T-helper 1 cell (primary cell): ENCODE measurements at places on chromosomes 1 and 21.

DNA sequence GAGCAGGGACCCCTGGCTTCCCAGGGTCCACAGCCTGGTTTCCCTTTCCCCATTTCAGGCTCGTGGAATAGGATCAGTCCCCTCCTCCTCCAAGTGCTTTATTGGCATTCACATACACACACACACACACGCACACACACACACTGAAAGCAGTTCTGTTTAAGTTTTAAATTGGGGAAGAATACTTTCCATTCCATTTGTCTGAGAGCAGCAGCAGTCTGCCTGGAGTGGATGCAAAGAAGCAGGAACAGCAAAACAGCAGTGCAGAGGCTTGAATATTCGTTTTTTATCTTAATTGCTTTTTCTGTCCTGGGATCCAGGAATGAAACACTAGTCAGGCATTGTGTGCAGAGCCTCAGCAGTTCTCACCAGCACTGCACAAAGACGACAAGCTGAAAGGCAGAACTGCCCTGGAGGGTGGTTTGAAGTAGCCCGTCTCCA is 7.1 kb downstream of the CYB561D1 start:
- DNase-seq = no peak

GRCh38 chr1:201400852-201401230 is 1.7 kb upstream of the LAD1 start:
- DNase-seq = no peak

- DNase-seq = no peak
These were observed 1.1 kb downstream of the MGST3 start for GRCh38 chr1:165632152-165632469.

GRCh38 chr1:53573931-53574330 is 114.7 kb downstream of the DMRTB1 start:
- no peak for DNase-seq

DNA sequence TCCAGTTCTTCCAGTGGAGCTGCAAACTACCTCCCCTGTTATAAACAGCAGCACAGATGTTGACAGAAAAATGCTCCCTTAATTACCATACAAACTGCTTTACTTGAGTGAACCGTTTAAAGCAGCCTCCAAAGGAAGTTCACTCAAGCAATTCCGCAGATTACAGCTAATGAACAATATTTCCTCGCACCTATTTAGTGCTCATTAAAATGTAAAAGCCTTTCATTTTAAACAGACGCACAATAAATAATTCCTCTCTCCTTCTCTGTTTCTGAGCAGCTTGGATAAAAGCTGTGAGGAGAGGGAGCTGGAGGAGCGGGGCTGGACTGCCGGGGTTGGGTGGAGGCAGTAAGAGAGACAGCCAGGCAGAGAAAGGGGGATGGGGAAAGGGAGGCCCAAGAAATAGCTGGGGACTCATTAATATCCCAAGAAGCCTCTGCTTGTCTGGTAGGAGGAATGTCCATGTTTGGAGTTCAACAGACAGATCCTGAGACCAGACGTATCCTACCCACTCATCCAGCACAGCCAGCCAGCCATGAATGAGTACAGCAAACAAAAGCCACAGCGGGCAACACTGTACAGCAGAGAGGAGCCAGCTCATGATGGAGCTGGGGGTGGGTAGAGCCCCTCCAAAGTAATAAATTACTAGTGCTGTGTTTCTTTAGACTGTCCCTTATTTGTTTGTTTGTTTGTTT is 227.7 kb downstream of the GPATCH2 start:
- DNase-seq = no peak

DNA sequence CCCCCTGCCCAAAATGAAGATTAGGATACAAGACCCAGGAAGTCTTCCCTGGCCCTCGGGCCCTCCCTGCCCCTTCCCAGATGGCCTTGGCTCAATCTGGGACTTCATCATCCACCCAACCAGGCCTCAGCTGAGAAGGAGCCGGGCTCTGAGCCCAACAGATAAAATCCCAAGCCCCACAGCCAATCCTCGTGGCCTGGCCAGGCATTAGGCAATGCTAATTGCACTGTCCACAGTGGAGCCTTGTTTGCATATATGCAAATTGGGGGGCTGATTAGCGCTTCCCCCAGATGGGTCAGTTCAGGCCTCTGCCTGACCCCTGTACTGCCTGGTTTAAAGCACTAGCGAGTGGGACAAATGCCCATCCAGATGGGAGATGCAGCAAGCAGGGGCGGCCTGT is 34.9 kb downstream of the IGSF21 start:
- no peak for DNase-seq
